ENCODE measurements at places on chromosomes 2 and 18. TPM values are rescaled to one million over a fixed set of nuclear protein-coding genes. Genes with fewer than 3 reads are reported as not detected.

DNA sequence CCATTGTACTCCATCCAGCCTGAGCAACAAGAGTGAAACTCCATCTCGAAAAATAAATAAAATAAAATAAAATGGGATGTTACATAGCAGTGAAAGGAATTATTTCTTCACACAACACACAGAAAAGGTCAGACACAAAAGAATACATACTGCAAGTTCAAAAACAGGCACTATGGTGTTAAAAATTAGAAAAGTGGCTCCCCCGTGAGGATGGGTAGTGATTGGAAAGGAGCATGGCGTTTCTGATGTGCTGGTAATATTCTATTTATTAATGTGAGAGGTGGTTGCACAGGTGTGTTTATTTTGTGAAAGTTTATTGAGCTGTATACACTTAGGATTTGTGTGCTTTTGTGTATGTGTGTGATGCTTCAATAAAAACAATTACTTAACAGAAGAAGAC lies 22.9 kb upstream of the RAB10 start:
- H3K4me1 ChIP-seq, result no peaks in the 10 kb centered on the region
- no peak overlapping the region for H3K27ac ChIP-seq
- no peaks in the 10 kb centered on the region for H3K36me3 ChIP-seq
- no peak for DNase-seq

DNA sequence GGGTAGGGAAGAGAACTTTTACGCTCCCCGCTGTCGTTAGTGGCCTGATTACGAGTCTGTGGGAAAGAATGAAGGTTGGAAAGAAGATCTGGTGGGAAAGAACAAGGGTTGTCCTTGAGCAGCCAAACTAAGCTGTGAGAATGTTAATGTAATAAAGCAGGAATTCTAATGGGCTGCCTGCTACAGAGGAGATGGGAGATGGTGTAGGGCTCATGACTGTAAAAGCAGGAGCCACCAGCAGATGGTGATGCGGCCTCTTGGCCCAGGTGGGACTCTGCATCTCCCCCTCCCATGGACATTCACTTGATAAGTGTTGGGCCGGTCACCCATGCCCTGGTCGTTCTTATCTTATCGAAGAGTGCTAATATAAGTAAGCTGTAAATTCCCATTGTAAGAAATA lies 150.0 kb downstream of the NEDD4L start:
- H3K4me1 ChIP-seq, result peaks cover 8% of the 10 kb centered on the region
- no peak overlapping the region for H3K4me3 ChIP-seq
- no peaks in the 10 kb centered on the region for H3K36me3 ChIP-seq
- H3K27ac ChIP-seq, result no peak overlapping the region

PIEZO2 gene
- not detected for total RNA-seq

DNA sequence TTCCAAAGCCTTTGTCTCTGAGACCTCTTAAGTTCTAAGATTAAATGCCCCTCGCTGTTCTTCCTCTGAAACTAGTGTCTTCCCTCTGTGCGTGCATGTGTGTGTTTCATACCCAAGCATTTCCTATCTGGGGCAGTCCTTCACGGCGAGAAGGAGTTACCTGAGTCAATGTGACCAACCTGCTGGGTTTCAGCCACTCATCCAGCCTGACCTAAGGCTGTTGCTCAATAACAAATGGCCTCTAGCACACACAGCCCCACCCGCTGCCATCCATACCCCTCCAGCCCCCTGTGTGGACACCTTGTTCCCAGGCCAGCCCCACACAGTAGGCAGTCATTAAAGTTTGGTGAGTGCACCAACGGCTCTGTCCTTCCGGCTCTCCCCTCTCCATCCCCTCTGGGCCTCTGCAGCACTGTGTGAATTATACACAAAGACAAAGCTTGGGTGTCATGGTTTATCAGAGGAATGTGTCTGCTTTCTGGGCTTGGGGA lies 53.8 kb upstream of the FOSL2 start:
- H3K4me1 ChIP-seq, result peaks cover 28% of the 10 kb centered on the region
- H3K27ac ChIP-seq, result no peak overlapping the region
- H3K4me3 ChIP-seq, result no peak overlapping the region
- H3K27me3 ChIP-seq, result no peaks in the 10 kb centered on the region
- DNase-seq, result no peak
- no peaks in the 10 kb centered on the region for H3K36me3 ChIP-seq

GRCh38 chr2:27727257-27727656 lies 44.3 kb upstream of the MRPL33 start:
- H3K27ac ChIP-seq, result no peak overlapping the region
- H3K36me3 ChIP-seq, result no peaks in the 10 kb centered on the region
- no peak overlapping the region for H3K4me3 ChIP-seq
- DNase-seq, result no peak

DNA sequence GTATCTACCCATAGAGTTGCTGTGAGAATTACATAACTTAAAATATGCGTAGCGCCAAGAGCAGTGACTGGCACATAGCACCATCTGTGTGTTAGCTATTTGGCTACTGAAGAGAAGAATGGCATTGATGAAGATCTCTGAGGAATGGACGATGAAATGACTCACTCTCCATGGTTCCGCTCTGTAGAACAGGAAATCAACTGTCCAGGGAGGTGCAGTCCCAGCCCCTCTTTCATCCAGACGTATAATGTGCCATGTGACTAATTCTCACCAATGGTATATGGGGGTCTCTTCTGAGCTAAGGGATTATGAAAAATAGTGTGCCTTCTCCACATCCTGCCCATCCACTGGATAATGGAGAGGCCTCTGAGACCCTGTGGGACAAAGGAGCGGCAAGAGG lies 254.8 kb downstream of the CYP26B1 start:
- H3K4me3 ChIP-seq, result no peak overlapping the region
- H3K27me3 ChIP-seq, result no peaks in the 10 kb centered on the region
- no peak overlapping the region for H3K27ac ChIP-seq
- H3K4me1 ChIP-seq, result no peaks in the 10 kb centered on the region

C2orf66 gene
- not detected for total RNA-seq

DNA sequence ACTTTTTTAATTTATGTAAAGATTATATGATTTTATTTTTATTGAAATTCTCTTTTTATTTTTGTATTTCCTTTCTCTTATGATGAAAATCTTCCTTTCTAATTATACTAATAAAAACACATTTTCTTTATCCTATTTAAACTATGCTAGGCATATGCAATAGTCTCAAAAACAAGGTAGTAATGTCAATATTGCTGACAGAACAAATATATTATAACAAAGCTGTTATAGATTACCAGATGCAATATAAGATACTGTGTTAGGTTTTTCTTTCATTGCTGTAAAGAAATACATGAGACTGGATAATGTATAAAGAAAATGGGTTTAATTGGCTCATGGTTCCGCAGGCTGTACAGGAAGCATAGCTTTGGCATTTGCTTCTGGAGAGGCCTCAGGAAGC lies 631.2 kb upstream of the SOX11 start:
- H3K4me1 ChIP-seq, result no peaks in the 10 kb centered on the region
- no peak overlapping the region for H3K27ac ChIP-seq
- no peak for DNase-seq
- no peaks in the 10 kb centered on the region for H3K36me3 ChIP-seq
- no peak overlapping the region for H3K4me3 ChIP-seq
- H3K27me3 ChIP-seq, result no peaks in the 10 kb centered on the region

DNA sequence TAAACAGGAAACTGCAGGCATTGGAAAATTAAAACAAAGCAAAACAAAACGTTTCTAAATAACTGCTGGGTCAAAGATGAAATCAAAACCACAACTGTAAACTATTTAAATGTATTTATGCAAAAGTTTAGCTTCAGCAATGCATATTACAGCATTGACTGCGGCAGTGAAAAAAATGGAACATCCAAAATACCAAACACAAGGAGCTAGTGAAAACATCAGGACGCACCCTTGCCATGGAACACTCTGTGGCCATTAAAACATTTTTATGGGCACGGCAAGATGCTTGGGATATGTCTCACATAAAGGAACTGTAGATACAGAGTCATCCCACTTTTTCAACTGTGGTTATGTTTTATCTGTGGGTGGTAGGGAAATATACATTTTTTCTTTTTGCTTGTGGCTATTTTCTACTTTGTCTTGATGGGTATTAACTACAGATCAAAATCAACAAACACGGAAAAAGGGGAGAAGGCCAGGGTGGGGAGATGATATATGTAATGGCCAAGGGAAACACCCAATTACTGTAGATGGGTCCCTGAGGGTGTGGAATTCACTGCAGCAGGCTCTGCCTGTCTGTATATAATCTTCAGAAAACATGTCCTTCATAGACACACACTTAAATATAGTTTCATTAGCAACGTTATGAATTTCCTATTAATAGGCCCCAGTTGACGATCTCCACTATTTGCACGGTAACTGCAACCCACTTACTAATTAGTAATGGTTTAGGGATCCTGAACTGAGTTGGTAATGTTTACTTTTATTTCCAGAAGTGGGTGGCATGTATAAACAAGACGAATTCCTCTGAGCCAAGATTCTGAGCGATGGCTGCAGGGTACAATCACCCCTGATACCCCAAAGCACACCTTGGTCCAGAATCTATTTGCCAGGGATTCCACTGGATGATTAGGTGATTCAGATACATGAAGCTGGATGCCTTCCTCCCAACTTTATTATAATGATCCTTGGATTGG lies 110.5 kb downstream of the ACKR3 start:
- H3K36me3 ChIP-seq, result no peaks in the 10 kb centered on the region
- no peak overlapping the region for H3K4me3 ChIP-seq
- no peaks in the 10 kb centered on the region for H3K27me3 ChIP-seq
- no peak overlapping the region for H3K27ac ChIP-seq
- no peak for DNase-seq
- no peaks in the 10 kb centered on the region for H3K4me1 ChIP-seq

- no peaks in the 10 kb centered on the region for H3K27me3 ChIP-seq
- no peak overlapping the region for H3K27ac ChIP-seq
- peaks cover 10% of the 10 kb centered on the region for H3K4me1 ChIP-seq
- no peak overlapping the region for H3K4me3 ChIP-seq
- DNase-seq, result no peak
Measured at GRCh38 chr2:112601754-112602153, 17.3 kb downstream of the CHCHD5 start.

GALNT14 gene
- not detected for total RNA-seq

- no peaks in the 10 kb centered on the region for H3K36me3 ChIP-seq
- no peak overlapping the region for H3K4me3 ChIP-seq
- no peak for DNase-seq
- no peak overlapping the region for H3K27ac ChIP-seq
- H3K4me1 ChIP-seq, result peaks cover 23% of the 10 kb centered on the region
Measured at GRCh38 chr2:66581339-66582103, 146.6 kb downstream of the MEIS1 start.

DNA sequence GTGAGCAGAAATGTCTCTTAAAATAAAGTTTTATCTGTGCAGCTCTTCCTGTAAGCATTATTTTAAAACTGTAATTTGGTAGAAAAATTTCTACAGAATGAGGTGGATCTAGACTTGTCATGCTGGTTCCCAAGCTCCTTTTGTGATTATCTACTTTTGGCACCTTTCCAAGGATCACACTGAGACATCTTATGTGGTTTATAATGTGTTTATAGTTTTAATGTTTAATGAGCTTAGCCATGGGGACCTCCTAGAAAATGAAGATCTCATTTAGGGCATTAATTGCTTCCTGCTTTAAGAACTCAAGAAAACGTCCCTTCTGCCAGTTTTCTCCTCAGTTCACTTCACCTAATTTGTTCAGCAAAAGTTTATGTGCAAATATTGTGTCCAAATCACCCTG lies 468.4 kb downstream of the SUCLG1 start:
- H3K4me1 ChIP-seq, result no peaks in the 10 kb centered on the region
- no peak overlapping the region for H3K4me3 ChIP-seq
- no peak for DNase-seq
- peaks cover 5% of the 10 kb centered on the region for H3K27me3 ChIP-seq
- no peak overlapping the region for H3K27ac ChIP-seq

DNA sequence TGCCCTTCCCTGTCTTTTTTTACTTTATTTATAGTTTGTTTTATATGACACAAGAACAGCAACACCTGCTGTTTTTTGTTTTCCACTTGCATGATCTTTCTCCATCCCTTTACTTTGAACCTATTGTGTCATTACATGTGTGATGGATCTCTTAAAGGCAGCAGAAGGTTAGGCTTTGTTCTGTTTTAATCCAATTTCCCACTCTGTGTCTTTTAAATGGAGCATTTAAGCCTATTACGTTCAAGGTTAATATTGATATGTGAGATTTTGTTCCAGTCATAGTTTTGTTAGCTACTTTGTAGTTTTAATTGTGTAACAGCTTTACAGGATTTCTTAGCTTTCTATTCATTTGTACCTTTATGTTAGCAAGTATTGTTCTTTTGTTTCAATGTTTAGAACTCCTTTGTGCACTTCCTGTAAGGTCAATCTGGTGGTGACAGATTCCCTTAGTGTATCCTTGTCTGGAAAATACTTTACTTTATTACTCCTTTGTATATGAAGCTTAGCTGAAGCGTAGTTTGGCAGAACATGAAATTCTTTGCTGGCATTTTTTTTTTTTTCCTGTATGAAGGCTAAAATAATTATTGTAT lies 1443.0 kb upstream of the LRRTM1 start:
- H3K4me3 ChIP-seq, result no peak overlapping the region
- no peaks in the 10 kb centered on the region for H3K27me3 ChIP-seq
- DNase-seq, result no peak
- no peaks in the 10 kb centered on the region for H3K36me3 ChIP-seq
- no peak overlapping the region for H3K27ac ChIP-seq

DNA sequence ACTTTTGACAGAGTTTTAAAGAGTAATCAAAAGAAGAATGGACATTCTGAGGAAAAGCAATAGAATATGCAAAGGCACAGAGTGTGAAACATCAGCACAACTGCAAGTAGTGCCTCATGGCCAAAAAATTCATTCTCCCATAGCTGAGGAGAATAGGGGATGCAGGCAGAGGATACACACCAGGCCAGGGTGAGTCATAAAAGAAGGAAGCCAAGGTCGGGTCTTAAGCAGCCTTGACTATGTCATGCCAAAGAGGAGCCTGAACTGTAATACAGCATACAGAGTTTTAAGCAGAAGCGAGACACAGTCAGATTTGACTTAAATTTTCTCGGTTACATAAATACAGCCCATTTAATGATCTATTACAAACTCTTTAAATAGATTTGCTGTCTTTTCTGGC lies 165.0 kb downstream of the LNPK start:
- H3K36me3 ChIP-seq, result no peaks in the 10 kb centered on the region
- no peaks in the 10 kb centered on the region for H3K27me3 ChIP-seq
- no peak overlapping the region for H3K27ac ChIP-seq
- no peaks in the 10 kb centered on the region for H3K4me1 ChIP-seq
- no peak overlapping the region for H3K4me3 ChIP-seq
- DNase-seq, result no peak

DNA sequence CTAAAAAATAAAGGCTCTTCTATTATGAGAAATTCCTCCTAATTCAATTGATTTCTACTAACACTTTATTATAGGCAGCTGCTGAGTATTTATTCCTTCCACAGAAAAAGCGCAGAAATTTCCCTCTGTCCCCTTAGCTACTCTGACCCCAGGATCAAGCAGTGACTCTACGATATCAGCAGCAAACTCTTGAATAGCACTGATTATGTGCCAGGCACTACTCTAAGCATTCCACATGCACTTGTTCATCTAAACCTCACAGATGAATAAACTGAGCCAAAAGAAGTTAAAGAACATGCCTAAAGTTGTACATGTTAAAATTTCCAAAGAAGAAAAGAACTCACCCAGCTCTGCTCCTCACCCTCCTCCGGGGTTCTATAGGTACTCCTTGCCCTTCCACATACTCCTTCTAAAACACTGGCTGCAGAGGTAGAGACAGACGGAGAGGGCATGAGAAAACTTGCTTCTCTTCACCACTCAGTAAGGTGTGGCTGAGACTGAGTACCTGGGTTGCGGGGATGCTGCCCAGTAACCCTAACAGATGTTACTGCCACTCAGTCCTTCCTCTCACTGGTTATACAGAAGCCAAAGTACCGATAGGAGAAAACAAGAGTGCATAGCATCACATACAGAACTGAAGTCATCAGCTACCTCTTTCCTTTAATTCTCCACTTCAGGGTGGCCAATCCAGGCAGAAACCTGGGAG lies 9.9 kb downstream of the C1D start:
- no peak overlapping the region for H3K27ac ChIP-seq
- H3K27me3 ChIP-seq, result no peaks in the 10 kb centered on the region
- H3K4me1 ChIP-seq, result no peaks in the 10 kb centered on the region
- H3K4me3 ChIP-seq, result no peak overlapping the region

RAB6D gene
- not detected for total RNA-seq

SERPINB7 gene
- not detected for total RNA-seq

EEF1B2 gene
- total RNA-seq, result 364 TPM
